ENCODE measurements at places on chromosomes 1 and 21. TPM values are rescaled to one million over a fixed set of nuclear protein-coding genes. Genes with fewer than 3 reads are reported as not detected.

The GPR157 gene
- total RNA-seq, result 1.00 TPM

The LDLRAD1 gene
- total RNA-seq, result not detected

The CD5L gene
- total RNA-seq, result not detected

The OR2L13 gene
- total RNA-seq, result 0.20 TPM

The MORC3 gene
- 59.7 TPM for total RNA-seq

The TMEM63A gene
- 101 TPM for total RNA-seq

The FAM177B gene
- total RNA-seq, result not detected

The SYDE2 gene
- total RNA-seq, result 0.11 TPM

The PDC gene
- not detected for total RNA-seq

DNA sequence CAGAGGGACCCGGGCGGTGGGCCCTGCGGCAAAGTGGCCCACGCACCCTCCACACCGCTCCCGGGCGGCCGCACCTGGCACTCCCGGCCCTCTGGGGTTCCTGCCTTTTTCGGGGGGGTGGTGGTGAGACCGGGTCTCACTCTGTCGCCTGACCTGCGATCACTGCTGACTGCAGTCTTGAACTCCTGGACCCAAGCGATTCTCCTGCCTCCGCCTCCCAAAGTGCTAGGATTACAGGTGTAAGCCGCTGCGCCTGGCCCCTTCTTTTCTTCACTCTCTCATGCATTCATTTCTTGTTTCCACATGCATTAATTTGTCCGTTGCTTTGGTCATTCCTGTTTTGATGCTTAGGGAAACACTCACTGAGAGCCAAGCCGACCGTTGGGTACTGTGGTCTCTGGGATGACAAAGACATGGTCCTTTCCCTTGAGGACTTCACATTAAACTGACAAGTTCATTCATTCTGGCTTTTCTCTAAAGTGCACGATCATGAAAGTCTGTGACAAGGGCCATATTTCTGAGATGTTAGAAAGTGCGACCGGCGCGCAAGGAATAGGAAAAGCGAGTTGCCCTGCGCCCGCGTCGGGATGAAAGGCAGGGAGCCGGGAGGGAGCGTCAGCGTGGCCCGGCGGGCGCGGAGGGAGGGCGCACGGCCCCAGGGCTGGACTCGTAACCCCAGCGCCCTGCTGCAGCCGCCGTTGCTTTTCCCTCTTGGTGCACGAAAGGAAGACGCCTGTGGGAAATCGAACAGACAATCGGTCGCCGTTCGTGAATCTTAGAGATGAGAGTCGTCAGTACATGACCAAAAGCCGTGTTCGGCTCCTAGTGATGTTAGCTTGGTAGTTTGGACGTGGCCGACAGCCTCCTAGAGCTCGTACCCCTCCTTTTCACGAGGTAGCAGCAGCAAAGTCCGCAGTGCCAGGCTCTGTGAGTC lies 1.0 kb upstream of the MCOLN2 start:
- no peak for DNase-seq

- peak; percentile 10 for DNase-seq
Observed at GRCh38 chr21:35441868-35442582, 392.9 kb upstream of the RUNX1 start.

DNA sequence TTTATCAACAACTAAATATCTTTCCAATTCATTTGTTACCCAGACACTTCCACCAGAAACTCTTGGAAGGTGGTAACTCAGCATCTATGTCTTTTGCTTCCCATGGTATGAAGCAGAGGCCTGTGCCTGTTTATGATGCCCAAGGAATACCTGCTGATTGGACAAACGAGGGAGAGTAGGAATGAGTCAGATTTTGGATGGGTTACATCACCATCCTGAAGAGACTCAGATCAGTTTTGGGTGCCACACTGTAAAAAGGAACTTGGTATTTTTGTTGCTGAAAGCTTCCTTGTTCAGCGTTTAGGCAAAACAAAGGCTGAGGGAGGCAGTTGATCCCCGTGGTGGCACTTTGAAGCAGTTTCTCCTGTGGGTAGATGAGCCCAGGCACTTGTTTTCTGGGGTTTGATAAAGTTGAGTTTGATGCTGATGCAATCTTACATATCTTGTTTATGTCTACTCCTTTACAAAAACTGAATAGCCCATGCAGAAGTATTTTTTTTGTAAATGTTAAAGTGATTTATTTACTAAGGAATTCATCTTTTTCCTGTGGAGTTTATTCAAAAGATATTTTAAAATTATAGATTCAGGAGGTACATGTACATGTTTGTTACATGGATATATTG lies 26.7 kb upstream of the CYP4X1 start:
- no peak for DNase-seq

GRCh38 chr1:167196166-167196565 lies 24.5 kb upstream of the POU2F1 start:
- no peak for DNase-seq

DNA sequence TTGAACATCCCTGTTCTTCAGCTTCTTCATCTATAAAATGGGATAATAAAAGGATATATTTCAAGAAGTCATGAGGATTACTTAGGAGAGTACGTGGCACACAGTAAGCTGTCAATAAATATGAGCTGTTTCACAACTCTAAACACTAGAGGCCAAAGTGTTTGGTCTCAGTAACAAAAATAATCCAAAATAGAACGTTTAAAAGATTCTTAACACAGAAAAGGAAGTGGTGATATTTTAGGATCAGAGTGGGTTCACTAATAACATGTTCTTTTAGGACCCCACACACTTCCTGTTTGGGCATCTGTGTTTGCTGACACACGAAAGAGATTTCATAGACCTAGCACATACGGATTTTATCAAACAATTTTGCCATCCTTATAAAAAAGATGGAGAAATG lies 32.9 kb downstream of the TNFSF18 start:
- DNase-seq, result no peak

- no peak for DNase-seq
Observed at GRCh38 chr1:232667778-232668165, 37.8 kb upstream of the SIPA1L2 start.

DNA sequence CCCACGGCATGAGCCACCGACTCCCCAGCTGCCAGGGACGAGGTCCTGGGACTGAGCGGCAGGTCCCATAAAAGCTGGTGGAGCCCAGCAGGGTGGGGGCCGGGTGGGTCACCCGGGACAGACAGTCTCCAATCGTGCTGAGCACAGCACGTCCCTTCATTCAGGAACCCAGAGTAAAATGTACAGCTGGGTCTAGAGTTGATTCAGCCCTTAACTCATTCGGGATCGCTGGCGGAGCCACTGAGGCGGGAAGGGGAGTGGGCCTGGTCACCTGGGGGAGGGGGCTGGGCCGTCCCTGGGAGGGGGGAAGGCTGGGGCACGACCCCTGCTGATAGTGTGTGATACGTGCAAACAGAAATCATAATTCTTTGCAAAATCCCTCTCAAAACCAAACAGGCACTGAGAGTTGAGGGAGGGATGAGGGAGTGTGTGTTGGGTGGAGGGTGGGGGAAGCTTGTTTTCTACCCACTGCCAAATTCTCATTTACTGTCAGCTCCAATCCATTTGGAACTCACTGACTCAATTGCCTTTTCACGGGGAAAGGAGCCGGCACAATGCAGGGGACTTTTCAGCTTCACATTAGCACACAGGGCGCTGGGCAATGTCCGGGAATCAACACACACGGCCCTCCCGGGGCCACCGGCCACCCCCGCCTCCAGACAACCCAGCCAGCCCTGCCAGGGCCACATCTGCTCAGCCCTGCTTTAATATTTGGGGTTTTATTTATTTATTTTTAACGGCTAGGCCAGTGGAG lies 13.8 kb downstream of the CASZ1 start:
- DNase-seq, result no peak

- DNase-seq, result peak; percentile 89
Observed at GRCh38 chr1:167517535-167518330, 596 bp downstream of the CD247 start.

GRCh38 chr1:198186916-198187580 lies 30.2 kb downstream of the NEK7 start:
- DNase-seq, result no peak

DNA sequence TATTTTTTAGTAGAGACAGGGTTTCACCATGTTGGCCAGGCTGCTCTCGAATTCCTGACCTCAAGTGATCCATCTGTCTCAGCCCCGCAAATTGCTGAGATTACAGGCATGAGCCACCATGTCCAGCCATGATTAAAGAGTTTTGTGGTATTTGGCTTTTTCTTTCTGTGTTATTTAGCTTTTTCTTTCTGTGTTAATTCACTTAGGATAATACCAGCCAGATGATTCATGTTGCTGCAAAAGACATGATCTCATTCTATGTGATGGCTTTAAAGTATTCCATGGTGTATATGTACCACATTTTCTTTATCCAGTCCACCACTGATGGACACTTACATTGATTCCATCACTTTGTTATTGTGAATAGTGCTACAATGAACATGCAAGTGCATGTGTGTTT lies 1135.2 kb downstream of the AMY1C start:
- DNase-seq, result no peak

GRCh38 chr1:77065693-77066342 lies 153.4 kb downstream of the PIGK start:
- DNase-seq, result no peak

DNA sequence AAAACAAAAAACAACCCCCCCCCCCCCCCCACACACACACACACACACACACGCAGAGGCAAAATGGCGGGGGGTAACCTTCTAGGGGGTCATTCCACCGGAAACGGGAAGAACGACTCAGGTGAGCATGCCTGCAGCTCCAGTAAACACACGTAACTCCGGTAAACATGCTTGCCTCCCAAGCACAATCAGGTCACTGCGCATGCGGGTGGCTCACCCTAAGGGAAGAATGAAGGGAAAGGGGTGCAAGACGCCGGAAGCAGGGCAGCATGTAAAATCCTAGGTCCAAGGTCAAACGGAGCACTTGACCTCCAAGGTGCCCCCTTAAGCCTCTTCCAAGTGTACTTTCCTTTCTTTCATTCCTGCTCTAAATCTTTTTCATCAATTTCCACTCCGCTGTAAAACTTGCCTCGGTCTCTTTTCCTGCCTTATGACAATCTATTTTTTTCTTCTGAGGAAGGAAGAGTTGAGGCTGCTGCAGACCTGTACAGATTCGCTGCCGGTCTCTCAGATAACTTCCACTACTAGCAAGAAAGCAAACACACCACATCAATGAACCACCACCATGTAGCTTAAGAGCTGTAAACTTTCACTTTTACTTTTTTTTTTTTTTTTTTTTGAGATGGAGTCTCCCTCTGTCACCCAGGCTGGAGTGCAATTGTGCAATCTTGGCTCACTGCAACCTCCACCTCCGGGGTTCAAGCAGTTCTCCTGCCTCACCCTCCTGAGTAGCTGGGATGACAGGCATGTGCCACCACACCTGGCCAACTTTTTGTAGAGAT lies 21.0 kb upstream of the CBR3 start:
- peak; percentile 87 for DNase-seq

GRCh38 chr1:69498711-69499110 lies 69.0 kb upstream of the LRRC7 start:
- no peak for DNase-seq

DNA sequence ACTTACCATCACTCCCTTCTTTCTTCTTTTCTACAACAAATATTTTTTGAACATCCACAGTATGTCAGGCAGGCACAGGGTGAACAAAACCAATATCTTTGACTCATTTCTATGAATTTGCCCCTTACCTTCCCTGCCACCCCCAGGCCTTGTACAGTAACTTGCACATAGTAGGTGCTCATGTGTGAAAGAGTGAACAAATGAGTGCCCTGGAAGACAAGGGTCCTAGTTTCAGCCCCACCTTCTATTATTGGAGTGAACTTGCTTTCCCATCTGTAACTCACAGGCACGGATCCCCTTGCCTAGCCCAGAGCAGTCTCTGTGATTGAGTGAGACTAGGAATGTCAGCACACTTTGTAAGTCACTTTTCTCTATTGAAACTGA lies 12.8 kb downstream of the ZDHHC18 start:
- no peak for DNase-seq

GRCh38 chr1:45354838-45355237 lies 14.6 kb upstream of the MUTYH start:
- DNase-seq, result no peak

- peak; percentile 18 for DNase-seq
Observed at GRCh38 chr1:107954719-107955415, 10.1 kb downstream of the VAV3 start.

- DNase-seq, result no peak
Observed at GRCh38 chr1:230430499-230430898, 4.4 kb upstream of the PGBD5 start.

- DNase-seq, result no peak
Observed at GRCh38 chr1:115771094-115771846, 2.8 kb upstream of the CASQ2 start.

DNA sequence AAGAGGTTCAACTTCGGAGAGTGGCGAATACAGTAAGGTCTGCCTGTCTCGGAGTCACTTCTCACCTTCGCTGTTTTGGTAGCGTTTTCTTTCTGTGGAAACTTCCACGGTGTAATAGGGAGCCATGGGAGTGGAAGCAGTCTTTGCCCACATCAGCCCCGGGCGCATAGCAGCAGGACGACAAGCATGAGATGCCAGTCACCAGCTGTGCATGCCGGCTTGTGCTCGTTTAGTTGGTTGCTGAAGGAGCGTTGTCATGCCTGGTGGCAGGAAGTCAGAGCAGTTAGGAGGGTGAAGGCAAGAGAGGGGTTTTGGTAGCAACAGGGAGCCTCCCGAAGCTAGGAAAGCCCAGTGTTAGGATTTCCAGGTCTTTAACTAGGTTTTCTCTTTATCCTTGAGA lies 58.8 kb downstream of the MRPS6 start:
- peak; percentile 27 for DNase-seq

DNA sequence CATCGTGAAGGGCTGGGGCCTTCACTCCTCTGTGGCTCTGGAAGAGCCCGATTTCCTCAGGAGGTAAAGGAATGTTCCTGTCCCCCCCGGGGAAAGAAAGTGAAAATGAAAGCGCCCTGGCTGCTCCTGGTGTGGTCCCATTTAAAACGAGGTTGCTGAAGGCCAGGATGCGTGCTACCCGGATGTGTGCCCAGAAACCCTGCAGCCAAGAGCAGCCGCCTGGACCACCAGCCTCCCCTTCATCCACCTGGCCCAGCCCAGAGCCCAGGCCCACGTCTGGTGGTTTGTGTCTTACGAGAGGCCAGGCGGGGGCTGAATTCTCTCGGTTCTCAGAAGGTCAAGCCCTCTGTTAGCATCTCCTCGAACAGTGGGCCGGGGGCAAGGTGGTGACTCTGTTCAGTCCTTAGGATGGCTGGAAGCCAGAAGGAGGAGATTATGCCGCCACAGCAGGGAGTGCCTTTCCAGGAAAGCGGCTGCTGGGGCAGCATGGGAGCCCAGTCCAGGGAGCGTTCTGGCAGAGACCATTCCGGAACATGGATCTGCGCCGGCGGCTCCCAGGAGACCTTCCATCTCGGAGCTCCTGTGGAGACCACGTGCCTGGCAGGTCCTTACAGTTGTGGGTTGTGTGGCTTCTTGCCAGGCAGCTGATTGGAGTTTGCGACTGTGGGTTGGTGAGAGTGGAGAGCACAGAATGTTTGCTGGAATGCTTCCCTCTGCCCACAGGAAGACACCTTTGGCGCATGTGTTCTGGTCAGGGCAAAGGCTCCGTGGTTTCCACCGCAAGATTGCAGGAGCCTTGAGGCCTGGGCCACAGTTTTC lies 1.4 kb downstream of the GUK1 start:
- peak; percentile 67 for DNase-seq

- no peak for DNase-seq
Observed at GRCh38 chr1:50992532-50993318, 22.7 kb downstream of the CDKN2C start.

GRCh38 chr1:190179817-190180216 lies 297.8 kb downstream of the BRINP3 start:
- DNase-seq, result no peak
